ENCODE measurements at places on chromosomes 16 and 17.

DNA sequence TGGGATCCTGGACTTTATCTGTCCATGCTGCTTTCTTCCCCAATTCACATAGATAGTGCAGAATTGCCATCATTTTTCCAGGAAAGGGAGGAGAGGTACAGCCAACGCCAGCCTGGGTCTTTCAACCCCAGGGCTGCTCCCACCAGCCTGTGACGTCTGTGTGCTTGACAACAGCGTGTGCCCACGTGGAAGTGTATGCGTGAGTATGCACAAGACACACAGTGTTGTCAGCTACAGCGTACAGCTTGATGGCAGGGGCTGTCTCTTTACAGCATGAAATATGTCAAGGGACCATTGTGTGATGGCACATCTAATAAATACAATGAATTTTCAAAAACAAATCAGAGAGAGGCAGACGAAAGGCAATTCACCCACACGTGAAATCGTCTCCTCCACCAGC, 62.3 kb downstream of the GSG1L start:
- no peak for DNase-seq

- DNase-seq = no peak
These were observed 49.3 kb upstream of the CACNG4 start for GRCh38 chr17:66915204-66915611.

DNA sequence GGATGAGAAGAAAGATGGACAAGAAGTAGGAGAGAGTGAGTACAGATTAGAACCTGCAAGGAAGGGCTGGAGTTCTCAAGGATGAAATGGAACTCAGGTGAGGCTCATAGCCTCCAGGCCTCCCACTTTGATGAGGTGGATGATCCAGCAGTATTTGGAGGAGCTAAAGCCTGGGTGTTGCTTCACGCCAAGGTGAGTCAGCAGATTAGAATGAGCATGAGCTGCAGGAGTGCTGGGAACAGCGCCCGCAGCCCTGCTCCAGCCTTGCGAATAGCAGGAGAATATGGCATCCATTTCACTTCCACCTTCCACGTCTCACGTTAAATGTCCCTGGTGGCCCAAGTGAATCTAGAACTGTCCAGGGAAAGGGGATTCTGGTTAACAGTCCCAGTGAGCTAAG, 94.4 kb upstream of the CPHXL start:
- DNase-seq = no peak

GRCh38 chr17:34166352-34166751, 88.7 kb upstream of the CCL2 start:
- no peak for DNase-seq

GRCh38 chr17:55198690-55199370, 65.9 kb upstream of the HLF start:
- no peak for DNase-seq

DNA sequence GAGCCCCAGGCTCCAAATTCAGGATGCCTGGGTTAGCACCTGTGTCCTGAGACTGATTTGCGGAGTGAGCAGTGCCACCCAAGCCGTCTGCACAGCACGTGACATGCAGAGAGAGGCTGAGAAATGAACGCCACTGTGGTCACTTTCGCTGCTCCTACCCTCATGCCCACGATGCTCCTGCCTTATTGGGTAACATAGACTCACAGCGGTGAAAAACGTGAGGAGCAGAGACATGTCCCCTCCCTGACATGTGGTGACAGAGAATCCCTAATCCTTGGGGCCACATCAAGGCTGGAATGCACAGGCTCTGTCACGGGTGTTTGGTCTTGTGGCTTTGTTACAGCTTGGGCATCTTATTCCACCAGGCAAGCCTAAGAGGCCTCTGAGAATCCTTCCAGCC, 52.1 kb upstream of the CACNG5 start:
- DNase-seq = no peak

DNA sequence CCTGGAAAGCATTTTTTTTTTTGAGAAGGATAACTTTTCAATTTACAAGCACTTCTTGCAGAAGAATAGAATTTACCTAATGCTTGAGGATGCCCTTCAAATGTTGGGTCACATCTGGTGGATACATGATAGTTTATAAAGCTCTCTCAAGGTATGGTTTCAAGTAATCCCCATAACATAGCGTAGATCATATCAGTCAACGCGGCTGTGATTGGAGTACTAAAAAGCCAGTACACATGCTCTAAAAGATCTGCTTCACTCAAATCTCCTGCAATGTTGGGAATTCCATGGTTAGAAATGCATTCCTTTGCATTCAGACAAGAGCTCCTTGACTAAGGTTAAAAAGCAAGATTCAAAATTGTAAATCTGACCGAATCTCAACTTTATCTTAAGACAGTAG, 3.9 kb upstream of the KCNJ16 start:
- no peak for DNase-seq

DNA sequence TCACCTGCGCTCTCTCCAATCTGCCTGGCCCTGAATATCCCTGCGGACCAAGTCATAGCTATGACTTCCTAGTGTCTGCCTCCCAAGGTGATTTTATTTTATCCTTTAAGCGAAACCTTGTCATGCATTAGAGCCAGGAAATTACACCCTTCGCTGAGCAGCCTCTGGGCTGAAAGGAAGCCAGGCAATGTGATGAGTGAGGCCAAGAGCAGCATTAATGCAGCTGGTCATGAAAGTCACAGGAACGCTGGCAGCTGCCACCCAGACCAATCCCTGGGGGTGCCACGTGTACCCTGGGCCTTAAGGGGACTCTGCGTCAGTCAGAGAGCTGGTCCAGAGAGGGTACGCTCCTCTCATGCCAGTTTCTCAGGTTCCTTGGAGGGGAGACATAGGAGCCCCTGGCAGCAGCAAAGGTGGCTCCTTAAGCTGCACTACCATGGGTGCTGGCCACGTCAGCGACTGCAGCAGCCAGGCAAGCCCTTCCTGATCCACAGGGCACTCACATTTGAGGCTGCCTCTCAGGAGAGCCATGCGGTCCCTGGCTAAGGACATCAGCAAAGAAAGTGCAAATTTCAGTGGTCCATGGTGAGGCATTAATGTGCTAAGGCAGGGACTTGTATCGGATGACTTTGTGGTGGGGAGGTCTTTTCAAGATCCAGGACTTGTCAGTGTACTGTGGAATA, 42.7 kb upstream of the WSCD1 start:
- DNase-seq = no peak

GRCh38 chr16:88993166-88993761, 16.3 kb upstream of the CBFA2T3 start:
- DNase-seq = no peak

- DNase-seq = no peak
These were observed 121.1 kb downstream of the CPPED1 start for GRCh38 chr16:12682432-12683165.

DNA sequence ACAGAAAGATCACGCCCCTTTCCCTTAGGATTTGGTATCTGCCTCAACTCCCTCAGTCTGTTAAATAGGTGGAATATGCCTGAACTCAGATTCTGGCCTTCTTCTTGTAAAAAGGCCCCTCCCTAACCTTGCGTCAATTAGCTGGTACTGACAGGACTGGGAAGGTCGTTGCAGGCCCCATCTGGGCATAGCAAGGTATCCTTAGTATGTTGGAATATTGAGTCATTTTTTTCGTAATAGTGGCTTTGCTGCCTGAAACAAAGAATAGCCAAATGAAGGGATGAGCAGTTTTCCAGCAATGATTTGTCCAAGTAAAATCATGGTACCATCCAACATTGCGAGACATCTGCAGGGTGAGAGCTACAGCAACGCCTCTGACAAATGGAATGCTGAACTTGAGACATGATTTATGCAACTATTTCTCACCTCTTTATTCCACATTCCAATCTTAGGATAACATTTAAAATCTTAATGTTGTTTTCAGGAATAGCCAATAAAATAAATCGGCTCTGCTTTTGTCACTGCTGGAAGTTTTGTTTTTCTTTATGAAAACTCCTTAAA, 39.3 kb upstream of the BRD7 start:
- no peak for DNase-seq

- no peak for DNase-seq
These were observed 4.8 kb upstream of the MTHFSD start for GRCh38 chr16:86559802-86560305.

DNA sequence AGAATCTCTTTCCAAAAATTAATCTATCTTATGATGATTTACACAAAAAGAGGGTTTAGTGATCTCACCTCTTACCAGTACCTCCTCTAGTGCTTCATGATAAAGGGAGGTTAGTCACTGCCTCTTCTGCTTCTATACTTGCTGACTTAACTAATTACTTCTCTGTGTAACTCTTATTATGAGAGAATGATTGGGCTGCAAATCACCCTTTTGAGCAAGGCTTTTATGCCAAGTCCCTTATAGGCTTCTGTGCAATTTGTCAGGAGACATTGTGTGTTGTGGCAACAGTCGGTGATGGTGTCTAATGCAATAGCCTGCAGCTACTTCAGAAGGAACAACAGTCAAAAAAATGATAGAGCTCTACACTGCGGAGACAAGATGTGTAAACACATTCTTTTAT, 1568.1 kb upstream of the GOT2 start:
- no peak for DNase-seq

- DNase-seq = no peak
These were observed 78.9 kb downstream of the MPRIP start for GRCh38 chr17:17121162-17121561.

DNA sequence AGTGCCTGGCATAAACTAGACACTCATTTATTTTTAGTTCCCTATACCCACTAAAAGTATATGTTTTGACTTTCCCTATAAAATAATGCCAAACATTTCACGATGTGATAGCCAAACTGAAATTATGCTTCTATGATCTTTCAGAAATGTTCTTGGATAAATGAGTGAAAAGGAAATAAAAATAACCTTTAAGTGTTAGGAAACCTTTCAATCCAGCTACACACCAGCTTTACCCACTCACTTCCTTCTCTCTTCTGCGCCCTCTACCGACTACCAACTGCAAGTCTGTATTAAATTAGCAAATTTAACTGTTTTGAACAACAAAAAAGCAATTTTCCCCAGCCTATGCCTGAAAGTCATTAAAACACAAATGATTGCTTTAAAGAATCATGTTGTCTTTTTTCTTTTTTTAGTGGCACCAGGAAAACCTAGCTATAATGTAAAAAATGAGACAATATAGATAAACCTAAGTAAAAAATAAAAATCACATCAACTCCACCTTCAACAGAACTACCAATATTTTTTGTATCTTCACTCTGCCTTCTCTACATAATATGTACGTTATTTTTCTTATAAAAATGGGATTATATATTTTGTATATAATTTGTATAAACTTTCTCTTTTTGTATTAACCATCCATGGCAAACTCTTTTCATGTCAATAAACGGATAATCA, 13.2 kb upstream of the TMEM100 start:
- DNase-seq = no peak

DNA sequence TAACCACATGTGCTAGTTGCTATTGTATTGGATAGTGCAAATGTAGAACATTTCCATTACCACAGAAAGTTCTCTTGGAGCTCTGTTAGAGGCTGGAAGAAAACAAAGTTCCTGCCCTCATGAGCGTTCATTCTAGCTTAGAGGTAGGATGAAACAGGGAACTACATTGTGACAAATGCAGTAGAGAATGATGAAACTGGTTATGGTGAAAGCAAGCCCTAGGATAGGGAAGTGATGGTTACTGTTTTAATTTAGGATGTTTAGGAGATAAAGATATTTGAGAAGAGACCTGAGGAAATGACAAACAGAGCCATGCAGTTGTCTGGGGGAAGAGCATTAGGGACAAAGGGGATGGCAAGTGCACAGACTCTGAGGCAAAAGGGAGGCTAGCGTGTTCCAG, 50.7 kb downstream of the AATF start:
- no peak for DNase-seq

- no peak for DNase-seq
These were observed 25.2 kb downstream of the CD300A start for GRCh38 chr17:74491626-74492025.

Measured in activated CD4-positive, CD25-positive, alpha-beta regulatory T cell treated with anti-CD3 and anti-CD28 coated beads, Interleukin-2, amount 50 U/mL, for 16 hours (primary cell).